ENCODE measurements at places on chromosomes 1 and 21.

GRCh38 chr1:162919034-162919433 lies 58.1 kb upstream of the CCDC190 start:
- DNase-seq: no peak

DNA sequence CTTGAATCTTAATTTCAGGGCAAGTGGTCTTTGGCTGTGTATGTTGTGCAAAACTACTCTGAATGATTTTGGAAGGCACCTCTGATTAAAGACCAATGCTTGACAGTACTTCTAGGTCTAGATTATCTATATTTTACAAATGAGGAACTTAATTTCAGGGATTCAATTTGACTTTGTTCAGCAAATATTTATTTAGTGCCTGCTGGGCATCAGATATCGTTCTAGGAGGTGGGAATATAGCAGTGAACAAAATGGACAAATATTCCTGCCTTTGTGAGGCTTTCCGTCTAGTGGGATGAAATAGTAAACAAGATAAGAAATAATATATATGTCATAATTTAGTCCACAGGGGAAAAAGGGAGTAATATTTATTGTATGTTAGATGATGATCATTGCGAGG lies 4.7 kb downstream of the ZNF326 start:
- no peak for DNase-seq

GRCh38 chr1:87370544-87370943 lies 41.9 kb downstream of the LMO4 start:
- DNase-seq: no peak

DNA sequence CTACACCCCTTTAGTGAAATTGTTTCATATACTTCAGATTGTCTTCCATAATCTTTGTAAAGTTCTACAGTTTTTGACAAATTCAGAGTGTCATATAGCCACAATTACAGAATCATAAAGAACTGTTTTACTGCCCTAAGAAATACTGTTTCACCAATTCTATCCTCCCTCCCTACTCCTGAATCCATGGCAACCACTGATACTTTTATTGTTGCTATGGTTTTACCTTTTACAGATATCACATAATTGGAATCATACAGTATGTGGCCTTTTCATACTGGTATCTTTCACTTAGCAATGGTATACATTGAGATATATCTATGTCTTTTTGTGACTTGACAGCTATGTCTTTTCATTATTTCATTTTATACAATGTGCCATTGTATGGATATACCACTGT lies 34.1 kb downstream of the RC3H1 start:
- DNase-seq: no peak

DNA sequence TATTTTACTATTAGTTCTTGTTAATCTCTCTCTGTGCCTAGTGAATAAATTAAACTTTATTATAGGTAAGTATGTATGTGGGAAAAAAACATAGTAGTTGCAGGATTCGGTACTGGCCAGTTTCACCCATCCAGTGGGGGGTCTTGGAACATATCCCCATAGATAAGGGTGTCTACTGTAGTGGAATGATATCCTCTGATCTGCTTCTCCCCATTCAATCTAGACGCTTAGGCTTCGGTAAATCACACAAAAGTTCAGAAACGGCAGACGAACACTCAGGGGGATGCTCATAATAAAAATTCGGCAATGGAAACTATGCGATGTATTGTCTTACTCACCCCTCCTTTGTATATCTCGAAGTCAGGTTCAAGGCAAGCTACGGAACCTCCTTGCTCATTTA lies 232.9 kb upstream of the COA6 start:
- no peak for DNase-seq

DNA sequence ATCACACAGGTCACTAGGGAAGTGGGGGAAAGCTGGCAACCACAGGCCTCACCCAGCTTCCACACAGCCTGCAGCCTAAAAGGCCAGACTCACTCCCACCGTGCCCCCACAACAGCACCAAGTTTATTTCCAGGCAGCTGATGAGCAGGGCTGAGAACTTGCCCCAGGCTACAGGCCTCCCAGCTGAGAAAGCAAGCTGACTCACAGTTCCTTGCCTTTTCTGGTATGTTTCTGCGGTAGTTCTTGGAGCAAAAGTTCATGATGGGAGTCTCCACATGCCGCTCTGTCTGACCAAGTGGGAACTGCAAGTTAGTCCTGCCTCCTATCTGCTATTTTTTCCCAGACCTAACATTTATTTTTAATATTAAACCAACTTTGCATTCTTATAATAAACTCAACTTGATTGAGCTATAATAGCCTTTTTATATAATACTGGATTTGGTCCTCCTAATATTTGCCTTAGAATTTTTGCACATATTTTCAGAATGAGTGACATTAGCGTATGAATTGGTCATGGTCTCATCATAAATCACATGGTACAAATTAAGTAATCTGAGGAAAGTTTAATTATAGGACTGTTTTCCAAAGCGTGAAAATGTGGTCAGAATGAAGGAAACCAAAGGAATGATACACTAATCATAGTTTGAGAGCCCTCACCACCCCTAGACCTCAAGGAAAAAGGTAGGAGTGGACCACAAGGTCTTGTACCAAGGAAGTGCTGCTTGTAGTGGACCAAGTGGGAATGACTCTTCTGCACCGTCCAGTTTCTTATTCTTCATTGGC lies 30.7 kb downstream of the RPAP2 start:
- DNase-seq: no peak

DNA sequence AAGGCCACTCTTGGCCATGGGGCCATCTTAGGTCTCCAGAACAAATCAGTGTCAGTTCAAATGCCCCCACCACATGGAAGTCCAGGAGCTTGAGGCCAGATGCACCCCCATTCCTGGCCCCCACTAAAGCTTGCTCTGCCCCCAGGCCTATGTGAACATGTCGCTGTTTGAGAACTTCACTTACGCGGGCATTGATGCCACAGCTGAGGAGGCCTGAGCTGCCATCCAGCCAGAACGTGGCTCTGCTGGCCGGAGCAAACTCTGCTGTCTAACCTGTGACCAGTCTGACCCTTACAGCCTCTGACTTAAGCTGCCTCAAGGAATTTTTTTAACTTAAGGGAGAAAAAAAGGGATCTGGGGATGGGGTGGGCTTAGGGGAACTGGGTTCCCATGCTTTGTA lies 15.1 kb upstream of the MPL start:
- no peak for DNase-seq

- peak; percentile 83 for DNase-seq
These were observed 12.9 kb upstream of the RNU1-4 start for GRCh38 chr1:16727190-16728111.

GRCh38 chr1:112872551-112872962 lies 83.4 kb downstream of the SLC16A1 start:
- DNase-seq: no peak

- DNase-seq: no peak
These were observed 8.8 kb downstream of the SYF2 start for GRCh38 chr1:25223471-25223870.

- no peak for DNase-seq
These were observed 88.8 kb upstream of the GPR52 start for GRCh38 chr1:174358786-174359453.

GRCh38 chr21:29053011-29053553 lies 20.4 kb downstream of the CCT8 start:
- DNase-seq: no peak

GRCh38 chr1:205963352-205964155 lies 20.3 kb upstream of the SLC26A9 start:
- no peak for DNase-seq

- no peak for DNase-seq
These were observed 51.6 kb downstream of the PLPP3 start for GRCh38 chr1:56527548-56528302.

GRCh38 chr1:26915204-26915842 lies 1.5 kb upstream of the NR0B2 start:
- no peak for DNase-seq

DNA sequence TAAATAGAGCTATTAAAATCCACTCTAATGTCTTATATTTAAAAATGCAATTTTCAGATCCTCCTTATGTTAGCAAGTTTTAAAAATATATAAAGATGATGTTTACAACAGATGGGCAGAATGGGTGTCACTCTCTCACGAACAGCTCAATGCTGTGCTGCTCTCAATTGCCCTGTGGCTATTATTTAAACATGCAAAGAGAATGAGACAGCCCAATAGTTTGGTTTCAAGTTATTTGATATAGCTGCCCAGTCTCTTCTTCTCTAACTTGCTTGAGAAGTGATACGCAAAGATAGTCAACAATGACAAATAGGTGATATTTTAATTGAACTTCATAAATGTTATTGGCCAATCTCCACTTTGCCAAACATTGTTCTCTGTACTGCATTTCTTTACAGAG lies 199.3 kb upstream of the GREM2 start:
- no peak for DNase-seq

GRCh38 chr1:63428815-63429214 lies 61.4 kb downstream of the ALG6 start:
- no peak for DNase-seq

DNA sequence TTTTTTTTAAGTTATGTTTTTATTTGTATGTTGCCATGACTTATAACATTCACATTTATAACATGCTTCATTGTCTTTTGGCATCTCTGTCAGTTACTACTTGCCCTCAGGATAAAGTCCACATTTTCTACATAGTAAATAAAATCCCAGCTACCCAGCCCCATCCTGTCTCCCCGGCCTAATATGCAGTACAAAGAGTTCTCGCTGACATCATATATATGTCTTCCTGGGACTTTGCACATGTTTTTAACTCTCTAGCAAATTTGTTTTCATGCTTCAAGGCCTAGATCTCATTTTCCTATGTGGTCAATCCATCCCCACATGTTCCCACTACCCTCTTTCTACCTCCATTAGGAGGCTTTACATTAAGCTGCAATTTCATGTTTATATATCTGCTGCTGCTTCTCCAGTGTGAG lies 33.0 kb upstream of the IVNS1ABP start:
- no peak for DNase-seq

- DNase-seq: no peak
These were observed 16.7 kb upstream of the LYST start for GRCh38 chr1:235883261-235883927.

GRCh38 chr1:200971955-200972711 lies 51.4 kb downstream of the KIF21B start:
- DNase-seq: peak; percentile 65

DNA sequence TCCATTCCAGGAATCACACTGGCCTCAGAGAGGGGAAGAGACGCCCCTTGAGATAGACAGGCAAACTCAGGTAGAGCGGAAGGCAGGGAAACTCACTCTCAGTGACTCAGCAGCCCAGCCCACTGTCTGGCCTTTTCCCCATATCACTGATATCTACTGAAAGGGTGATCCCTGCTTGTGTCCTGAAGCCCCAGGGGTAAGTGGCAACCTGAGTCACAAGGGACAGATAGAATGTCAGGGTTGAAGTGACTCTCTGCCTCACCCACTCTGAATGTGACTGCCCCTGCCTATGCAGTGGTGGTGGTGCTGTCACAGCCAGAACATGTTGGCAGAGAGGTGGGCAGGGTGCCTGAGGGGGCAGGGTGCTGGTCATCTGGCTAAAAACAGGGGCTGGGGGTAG lies 157.5 kb upstream of the FGGY start:
- DNase-seq: no peak

DNA sequence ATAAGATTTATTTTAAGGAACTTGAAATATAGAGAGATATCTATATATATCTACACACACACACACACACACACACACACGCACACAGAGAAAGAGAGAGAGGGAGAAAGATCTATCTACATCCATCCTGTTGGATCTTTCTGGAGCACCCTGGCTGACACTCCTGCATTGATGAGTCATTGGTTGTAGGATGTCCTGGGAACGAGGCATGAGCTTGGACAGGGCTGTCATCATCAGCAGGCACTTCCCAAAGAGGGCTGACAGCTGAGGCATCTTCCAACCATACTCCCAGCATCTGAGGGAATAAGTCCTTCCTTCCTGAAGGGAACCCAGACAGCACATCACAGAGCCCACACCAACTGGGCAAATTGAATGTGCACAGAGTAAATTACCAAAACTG lies 99.1 kb upstream of the ERG start:
- DNase-seq: no peak

DNA sequence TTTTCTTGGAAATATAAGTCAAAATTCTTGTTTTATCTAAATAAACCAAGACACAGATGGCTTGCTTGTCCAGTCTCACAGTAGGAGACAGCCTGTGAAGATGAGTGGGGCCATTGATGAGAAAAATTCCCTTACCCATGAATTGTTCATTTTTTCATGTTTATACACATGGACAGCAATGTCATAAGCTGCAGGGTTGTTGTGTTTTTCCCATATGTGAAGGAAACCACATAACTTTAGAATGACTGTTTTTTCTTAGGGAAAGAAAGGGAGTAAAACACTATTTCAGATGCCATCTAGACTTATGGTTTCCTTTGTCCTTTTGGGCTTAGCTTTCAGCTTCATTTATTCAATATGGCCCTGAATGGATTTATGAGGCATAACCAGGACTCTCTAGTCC lies 622.5 kb upstream of the NR5A2 start:
- no peak for DNase-seq

- DNase-seq: no peak
These were observed 22.3 kb downstream of the XCL2 start for GRCh38 chr1:168521401-168522000.

- no peak for DNase-seq
These were observed 123.4 kb upstream of the C8B start for GRCh38 chr1:57089221-57089620.

DNA sequence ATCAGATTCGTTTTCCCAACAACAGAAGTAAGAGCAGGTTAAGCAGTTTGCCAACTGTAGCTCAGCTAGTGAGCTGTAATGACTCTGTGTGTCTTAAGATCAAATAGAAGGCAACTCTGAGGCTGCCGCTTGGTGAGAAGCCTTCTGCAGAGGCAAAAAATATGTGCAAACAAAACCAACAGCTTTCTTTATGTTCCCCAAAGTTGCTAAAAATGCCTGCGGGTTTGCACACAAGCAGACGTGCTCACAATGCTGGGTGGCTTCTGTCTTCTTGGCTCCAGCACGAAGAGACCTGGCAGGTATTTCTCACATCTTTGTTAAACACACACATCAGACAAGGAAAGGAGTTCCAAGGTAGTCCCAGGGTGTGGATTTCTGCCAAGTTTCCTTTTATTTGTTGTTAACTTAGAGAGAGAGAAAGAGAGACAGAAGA lies 158.9 kb upstream of the JUN start:
- DNase-seq: no peak

GRCh38 chr21:30083225-30083945 lies 83.2 kb downstream of the CLDN17 start:
- DNase-seq: no peak

- no peak for DNase-seq
These were observed 5.6 kb downstream of the LYPLAL1 start for GRCh38 chr1:219179293-219179692.

DNA sequence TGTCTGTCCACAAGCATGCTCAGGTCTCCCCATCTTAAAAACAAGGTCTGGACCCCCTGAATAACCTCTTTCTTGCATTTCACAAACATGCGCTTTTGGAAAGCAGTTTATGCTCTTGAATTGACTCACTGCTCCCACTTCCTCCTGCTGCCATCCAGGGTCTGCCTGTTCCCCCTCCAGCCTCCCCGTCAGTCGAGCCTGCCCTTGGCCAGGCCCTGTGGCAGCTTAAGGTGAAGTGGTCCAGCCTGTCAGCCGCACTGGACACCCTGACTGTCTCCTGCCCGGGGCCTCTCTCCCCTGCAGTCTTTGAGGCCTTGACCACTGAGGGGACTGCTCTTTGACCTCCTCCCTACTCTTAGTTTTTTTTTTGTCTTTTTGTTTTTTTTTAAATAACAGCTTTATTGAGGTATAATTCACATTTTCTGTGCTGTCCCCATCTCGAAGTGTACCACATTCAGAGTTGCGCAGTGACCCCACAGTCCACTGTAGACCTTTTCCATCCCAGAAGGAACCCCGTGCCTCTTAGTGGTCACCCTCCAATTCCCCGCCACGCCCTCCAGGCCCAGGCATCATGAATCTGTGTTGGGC lies 18.3 kb downstream of the GPR137B start:
- no peak for DNase-seq

- DNase-seq: no peak
These were observed 11.0 kb downstream of the PMVK start for GRCh38 chr1:154925335-154926170.

Data from stimulated activated CD4-positive, alpha-beta T cell treated with anti-CD3 and anti-CD28 coated beads, Interleukin-2, amount 100 ng/mL, for 48 hours (primary cell).